Cardiac muscle cell (in vitro differentiated cells and primary cell): ENCODE measurements at places on chromosomes 13 and 19. TPM values are rescaled to one million over a fixed set of nuclear protein-coding genes. Genes with fewer than 3 reads are reported as not detected.

GRCh38 chr19:6890938-6891337 lies 3.6 kb downstream of the ADGRE1 start:
- DNase-seq: no peak

DNA sequence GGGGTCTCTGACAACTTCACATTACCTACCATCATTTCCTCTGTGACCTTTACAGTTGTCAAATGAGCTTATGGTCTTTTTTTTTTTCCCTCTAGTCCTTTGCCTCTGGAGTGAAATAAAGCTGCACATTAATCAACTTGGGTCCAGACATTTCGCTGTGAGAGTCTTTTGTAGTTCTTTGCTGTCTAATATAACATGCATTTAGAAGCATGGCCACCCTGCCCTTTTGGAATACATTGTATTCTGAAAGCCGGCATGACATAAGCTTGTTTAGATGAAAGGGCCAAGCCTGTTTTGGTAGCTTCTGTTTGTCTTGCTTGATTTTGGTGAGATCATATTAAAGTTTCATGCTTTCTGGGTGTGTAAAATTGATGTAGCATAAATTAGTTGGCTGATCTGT lies 509.8 kb downstream of the DIAPH3 start:
- no peak for DNase-seq

Gene ZNF730
- total RNA-seq: 3.4 and 7.8 TPM in 2 replicates

GRCh38 chr13:80276371-80277289 lies 64.3 kb downstream of the SPRY2 start:
- peak; percentile 33 for DNase-seq

- DNase-seq: peak; percentile 11
Observed at GRCh38 chr13:49421391-49421790, 22.5 kb downstream of the CAB39L start.

Gene ZIC5
- total RNA-seq: 0.56 and 0.69 TPM in 2 replicates

- DNase-seq: no peak
Observed at GRCh38 chr13:74036373-74036772, 97.8 kb downstream of the KLF12 start.

GRCh38 chr13:84479656-84480055 lies 597.4 kb upstream of the SLITRK1 start:
- no peak for DNase-seq

Gene PTGER1
- 0.42 TPM in 1 of 2 replicates, not detected in the other for total RNA-seq

Gene DBP
- total RNA-seq: 16.0 and 30.0 TPM in 2 replicates

Gene MRPS31
- total RNA-seq: 39.2 and 39.6 TPM in 2 replicates

DNA sequence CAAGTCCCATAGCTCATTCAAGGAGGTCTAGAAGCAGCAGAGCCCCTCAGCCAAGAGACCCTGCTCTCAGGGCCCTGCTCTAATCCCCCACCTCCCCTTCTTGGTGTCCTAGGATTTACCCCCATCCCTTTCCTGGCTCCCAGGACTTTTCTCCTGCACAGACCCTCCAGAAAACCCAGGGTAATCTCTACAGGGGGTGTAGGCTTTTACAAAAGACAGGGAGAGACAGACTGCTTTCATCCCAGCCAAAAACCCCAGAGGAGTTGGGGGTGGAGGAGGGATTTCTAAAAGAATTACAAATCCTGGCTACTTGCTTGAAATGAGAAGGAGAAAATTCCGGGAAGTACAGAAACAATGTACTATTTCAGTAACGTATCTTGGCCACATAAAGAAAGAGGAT lies 133.3 kb downstream of the TNFSF13B start:
- DNase-seq: no peak

Gene BRME1
- total RNA-seq: 4.0 and 8.8 TPM in 2 replicates

Gene FCER2
- not detected in 2 replicates for total RNA-seq

DNA sequence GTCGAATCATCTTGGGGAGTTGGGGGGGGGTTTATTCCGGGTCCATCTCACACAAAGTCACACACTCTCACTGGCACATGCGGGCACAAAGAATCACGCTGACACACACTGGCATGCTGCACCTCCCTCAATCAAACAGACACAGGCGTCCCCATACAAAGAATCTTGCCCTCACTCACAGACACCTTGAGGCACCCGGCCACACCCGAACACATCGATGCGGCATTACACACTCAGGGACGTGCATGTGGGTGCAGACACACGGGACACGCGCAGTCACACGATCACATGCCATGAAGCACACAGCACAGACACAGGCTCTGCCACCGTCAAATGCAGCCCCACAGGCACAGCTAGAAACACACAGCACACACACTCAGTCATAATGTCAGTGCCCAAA lies 7.8 kb downstream of the NFIX start:
- DNase-seq: no peak

GRCh38 chr13:34899888-34900287 lies 42.2 kb upstream of the NBEA start:
- DNase-seq: no peak

Gene MAP4K1
- 2.4 and 3.9 TPM in 2 replicates for total RNA-seq

Gene IGLON5
- 9.7 and 12.6 TPM in 2 replicates for total RNA-seq

DNA sequence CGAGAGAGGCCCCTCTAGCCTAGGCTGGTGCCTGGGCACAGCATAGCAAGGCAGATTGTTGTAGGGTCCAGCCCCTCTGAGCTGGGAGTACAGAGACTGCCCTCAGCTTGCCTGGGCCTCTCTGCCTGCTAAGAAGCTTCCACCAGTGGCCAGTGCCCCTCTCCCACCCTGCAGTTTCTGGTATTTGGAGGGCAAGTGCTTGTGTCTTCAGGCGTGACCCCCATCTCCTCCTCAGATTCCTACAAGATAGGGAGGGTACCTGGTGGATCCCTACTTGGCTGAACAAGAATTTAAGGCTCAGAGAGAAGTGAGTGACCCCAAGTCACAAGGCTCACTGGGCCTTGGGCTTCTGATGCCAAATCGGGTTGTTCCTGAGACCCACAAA lies 152.7 kb downstream of the URI1 start:
- no peak for DNase-seq

Gene CLEC17A
- not detected in 2 replicates for total RNA-seq

Gene RASAL3
- 0.14 TPM in 1 of 2 replicates, not detected in the other for total RNA-seq

- DNase-seq: no peak
Observed at GRCh38 chr13:66528944-66529576, 701.1 kb downstream of the PCDH9 start.

GRCh38 chr13:70390968-70391367 lies 282.7 kb upstream of the KLHL1 start:
- no peak for DNase-seq

Gene SMIM44
- not detected in 2 replicates for total RNA-seq

GRCh38 chr13:47798906-47799305 lies 202.2 kb downstream of the SUCLA2 start:
- peak; percentile 5 for DNase-seq

Gene FXYD3
- not detected in 2 replicates for total RNA-seq

Gene KLK7
- total RNA-seq: not detected in 2 replicates

- no peak for DNase-seq
Observed at GRCh38 chr19:48671446-48671995, 1.3 kb downstream of the NTN5 start.

DNA sequence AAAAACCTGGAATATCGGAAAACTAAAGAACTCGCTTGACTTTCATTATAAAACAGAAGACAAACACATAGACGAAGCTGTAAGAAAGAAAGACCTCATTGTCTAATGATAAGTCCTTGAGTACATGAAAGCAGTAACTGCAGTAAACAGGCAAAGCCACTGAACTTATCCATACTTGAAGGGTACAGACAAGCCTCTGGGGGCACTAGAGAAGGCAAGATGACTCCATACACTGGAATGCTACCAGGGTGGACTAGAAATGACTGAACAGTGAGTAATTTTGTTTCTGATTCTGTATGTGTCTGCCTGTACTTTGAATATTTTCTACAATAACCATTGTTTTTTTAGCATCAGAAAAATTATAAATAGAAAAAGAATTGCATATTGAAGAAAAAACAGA lies 507.9 kb downstream of the UQCRFS1 start:
- peak; percentile 88 for DNase-seq

Gene HMGB1
- 435 and 576 TPM in 2 replicates for total RNA-seq

DNA sequence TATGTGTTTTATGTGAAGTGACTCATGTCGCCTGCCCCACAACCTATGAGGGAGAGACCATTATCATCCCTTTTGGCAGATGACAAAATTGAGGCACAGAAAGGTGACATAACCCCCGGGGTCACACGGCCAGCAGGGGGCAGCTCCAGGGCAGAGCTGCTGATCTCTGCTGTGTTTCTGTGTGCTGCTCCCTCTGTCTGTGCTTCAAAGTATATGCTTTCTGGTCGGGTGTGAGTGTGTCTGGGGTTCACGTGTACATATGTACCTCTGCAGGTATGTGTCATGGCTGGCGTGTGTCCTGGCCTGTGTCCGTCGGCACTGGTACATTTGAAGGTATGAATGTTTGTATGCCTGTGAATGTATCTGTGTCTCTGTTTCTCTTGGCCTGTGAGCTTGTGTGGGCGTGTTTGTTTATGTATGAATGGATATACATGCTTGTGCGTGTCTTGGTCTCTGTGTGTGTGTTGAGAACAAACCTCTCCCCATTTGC lies 7.1 kb downstream of the LIPE start:
- peak; percentile 51 for DNase-seq

GRCh38 chr13:87889254-87889653 lies 218.1 kb downstream of the SLITRK5 start:
- no peak for DNase-seq

Gene ZFP30
- total RNA-seq: 24.5 and 27.0 TPM in 2 replicates

Gene CERS1
- total RNA-seq: 15.2 and 16.1 TPM in 2 replicates

GRCh38 chr19:55058781-55059610 lies 4.0 kb downstream of the RDH13 start:
- DNase-seq: no peak

Gene TSKS
- 0.09 TPM in 1 of 2 replicates, not detected in the other for total RNA-seq

Gene B3GNT3
- total RNA-seq: not detected in 2 replicates

DNA sequence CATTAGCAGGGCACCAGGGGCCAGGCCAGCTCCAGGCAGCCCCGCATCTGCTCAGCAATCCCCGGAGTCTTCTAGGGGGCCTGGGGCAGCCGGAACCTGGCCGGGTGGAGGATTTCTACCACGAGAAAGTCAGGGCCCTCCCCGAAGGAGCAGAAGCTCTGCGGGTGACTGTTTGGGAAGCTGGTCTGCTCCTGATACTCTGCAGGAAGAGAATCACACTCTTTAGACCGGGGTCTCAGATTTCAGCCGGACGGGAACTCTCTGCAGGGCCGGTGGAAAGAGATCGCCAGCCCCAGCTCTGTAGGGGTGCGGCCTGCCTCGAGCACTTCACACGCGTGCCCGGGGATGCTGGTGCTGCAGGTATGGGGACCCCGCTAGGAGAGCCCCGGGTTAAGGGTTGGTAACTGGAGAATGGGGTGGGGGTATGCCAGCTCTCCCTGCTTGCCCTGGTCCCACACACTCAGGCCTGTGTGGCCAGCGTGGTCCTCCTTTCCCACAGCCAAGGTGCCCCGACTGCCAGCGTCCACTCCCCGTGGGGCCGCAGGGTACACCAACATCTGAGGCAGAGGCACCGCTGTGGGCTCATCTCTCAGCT lies 20.1 kb downstream of the RASA3 start:
- DNase-seq: no peak

- DNase-seq: no peak
Observed at GRCh38 chr19:43747557-43748204, 7.1 kb downstream of the SMG9 start.

DNA sequence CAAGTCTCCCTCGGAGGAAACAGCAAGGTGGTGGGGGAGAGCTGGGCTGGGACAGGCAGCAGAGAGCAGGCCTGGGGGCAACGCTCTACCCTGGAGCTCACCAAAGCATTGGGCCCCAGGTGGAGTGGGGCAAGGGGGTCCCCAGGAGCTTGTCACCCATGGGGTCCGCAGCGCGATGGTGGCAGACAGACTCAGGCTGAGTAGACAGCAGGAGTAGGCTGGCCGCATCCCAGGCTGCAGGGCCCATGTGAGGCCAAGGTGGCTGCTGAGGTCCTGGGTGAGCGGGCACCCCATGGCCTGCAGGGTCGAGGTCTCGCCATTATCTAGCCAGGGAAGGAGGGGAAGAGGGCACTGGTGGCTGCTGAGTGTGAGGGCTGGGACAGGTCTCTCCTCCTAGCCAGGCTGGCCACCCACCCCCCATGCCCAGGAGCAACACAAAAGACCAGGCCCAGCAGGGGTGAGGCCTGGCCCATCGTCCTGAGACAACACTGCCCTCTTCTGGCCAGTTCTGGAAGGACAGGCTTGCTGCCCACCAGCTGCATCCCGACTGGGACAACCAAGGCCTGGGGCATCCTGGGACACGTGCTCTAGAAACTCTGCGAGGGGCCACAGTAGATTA lies 33.1 kb downstream of the CEBPG start:
- peak; percentile 68 for DNase-seq

Gene HSPBP1
- 47.2 and 77.7 TPM in 2 replicates for total RNA-seq

- DNase-seq: peak; percentile 82
Observed at GRCh38 chr19:42553292-42554045, 25.2 kb upstream of the CEACAM1 start.

- no peak for DNase-seq
Observed at GRCh38 chr13:90898811-90899210, 448.7 kb upstream of the MIR17HG start.

DNA sequence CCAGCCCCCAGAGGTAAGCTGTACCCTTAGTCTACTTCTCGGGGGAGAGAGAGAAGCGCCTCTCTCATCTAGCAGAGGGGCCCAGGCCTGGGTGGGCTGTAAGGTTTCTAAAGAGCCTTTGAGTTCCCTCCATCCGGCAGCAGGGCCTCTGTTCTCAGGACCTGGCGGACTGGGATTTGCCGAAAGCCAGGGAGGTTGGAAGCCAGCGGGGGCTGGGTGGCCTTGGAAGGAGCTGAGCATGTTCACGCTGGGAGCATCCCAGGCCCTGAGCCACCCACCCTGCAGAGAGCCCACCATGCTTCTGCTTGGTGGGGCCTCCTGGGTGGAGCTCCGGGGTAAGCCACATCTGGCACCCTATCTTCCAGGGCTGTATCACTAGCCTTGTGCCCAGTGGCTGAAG lies 7.8 kb downstream of the SLC7A10 start:
- DNase-seq: no peak

Gene CTXN1
- total RNA-seq: 22.8 and 60.1 TPM in 2 replicates

GRCh38 chr19:7618771-7619510 lies 10.4 kb downstream of the XAB2 start:
- no peak for DNase-seq

GRCh38 chr13:110371550-110372465 lies 64.7 kb downstream of the COL4A2 start:
- no peak for DNase-seq

DNA sequence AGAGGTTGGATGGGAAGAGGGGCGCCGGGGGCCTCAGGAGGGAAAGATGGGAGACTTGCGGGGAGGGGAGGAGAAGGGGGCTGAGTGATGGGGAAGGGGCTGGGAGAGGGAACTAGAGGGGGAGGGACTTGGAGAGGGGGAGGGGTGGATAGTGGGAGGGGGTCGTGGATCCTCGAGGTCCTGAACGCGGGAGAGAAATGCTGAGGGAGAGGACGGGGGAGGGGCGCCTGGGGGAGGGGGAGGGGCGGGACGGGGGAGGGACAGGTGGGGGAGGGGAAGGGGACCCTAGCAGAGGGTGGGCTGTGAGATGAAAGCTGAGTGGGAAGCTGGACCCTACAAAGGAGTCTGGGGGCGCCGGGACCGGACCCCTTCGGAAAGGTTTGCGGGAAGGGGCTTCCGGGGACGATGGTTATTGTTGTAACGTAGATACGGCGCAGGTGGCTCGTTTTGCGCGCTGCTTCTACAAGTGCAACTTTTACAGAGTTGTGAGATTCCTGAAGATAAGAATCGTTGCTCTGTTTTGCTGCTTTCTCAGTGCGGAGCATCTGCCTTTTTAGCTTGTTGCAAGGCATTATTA lies 418 bp downstream of the ZNF444 start:
- DNase-seq: no peak
